ENCODE measurements at places on chromosomes 3 and 15.

DNA sequence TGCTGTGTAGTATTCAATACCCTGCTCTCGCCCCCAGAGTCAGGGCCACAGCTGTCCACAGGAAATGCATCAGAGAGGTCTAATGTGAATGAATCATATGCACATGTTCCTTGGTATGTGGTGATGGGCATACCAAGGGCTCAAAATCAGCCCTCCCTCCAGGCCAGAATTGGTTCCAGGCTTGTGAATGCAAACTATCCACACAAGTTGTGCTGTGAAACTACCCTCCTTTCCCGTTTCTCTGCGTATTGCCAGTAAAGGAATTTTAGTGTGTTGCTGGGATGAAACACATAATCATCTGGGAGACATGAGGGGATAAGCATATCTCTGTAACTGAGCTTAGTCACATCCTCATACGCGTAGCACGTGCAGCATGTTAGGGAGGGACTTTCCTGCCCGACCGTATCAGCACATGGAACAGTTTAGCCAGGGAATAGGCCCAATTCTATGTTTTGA, 9.2 kb upstream of the MME start:
- DNase-seq: peak; percentile 59

DNA sequence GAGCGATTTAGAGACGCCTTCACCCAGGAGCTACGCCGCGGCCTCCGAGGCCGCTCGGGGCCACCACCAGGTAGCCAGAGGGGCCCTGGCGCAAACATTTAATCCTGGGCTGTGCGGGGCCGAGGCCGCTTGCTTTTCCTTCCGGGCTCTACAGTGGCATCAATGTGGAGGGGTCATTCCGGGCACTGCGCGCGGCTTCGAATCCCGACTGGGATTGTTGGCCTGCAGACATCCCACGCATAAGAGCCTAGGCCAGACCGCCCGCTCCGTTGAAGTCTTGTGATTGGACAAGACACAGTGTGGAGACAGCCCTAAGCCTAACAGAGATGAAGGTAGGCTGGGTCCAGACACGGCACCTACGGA, 568 bp upstream of the NCBP2 start:
- no peak for DNase-seq

DNA sequence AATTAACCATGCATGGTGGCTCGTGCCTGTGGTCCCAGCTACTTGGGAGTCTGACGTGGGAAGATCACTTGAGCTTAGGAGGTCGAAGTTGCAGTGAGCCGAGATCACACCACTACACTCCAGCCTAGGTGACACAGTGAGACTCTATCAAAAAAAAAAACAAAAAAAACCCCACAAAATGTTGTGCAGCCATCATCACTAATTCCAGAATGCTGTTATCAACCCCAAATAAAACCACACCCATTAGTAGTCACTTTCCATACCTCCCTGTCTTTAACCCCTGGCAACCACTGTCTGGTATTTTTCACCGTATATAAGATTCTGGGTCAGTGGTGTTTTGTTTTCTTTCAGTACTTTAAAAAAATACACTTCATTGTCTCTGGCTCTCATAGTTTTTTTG, 16.6 kb downstream of the HMCES start:
- no peak for DNase-seq

DNA sequence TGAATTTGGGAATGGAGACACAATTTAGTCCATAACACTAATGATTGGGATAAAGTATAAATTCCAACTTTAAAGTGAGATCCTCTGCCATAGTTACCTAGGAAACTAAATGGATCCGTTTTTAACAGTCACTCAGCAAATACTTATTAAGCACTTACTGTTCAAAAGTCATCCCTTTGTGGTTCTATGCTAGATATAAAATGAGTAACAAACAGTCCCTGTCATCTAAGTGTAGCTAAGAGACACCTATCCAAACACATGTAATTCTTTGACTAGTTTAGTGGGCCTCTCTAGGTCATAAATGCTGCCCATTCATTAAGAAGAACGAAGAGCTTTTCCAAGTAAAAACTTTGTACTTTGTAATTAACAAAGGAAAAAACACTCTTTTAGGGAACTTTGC, 244.2 kb upstream of the CDIN1 start:
- DNase-seq: no peak

DNA sequence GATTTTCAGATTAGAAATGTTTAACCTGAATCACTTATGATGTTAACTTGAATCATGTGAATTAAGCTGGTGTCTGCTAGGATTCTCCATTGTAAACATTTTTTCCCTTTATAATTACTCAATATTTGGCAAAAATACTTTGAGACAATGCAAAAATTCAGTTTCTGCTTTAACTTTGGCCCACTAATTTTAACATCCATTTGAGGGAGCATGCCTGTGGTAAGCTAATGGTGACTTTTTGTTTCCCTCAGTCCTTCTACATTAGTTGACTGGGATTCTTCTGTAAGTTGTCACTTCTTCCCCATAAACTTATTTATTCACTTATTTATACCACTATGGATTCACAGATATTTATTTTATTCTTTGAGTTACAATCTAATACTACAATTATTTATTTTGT, 59.3 kb downstream of the PIK3R4 start:
- no peak for DNase-seq

DNA sequence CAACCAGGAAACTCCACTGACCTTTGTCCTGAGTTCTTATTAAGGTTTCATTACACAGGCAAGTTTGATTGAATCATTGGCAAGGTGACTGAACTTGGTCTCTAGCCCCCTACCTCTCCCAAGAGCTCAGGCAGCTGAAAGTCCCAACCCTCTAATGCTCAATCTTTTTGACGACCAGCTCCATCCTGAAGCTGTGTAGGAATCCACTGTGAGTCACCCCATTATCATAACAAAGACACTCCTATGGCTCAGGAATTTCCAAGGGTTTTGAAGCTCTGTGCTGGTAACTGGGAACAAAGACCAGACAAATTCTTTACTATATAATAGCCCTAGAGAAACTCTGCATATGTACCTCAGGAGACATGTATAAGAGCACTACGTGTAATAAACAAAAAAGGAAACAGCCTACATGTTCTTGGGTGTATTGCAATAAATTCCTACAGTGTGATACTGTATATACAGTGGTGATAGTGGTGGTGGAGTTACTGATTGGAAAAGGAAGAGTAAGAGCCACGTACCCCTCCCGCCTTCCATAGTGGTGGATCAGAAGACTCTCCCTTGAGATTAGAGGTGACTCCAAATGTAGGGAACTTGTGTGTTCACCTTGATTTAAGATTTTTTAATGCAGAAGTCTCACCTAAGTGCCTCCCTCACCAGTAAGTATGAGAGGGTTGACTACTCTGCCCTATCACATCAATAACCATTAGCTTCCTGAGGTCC, 116.6 kb downstream of the ST8SIA2 start:
- no peak for DNase-seq

DNA sequence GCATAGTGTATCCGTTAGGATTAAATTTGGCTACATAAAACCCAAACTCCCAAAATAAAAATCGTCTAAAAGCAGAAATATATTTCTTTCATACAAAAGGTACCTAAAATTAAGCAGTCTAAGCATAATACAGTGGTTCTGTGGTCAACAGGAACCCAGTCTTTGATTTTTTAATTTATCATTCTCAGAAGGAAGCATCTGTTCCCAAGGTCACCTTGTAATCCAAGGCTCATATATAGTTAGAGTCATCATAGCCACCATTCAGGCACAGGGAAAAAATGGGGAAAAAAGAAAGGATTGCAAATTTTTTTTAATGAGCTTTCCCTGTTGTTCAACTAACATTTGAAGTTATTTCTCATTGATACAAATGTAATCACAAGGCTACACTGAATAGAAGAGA, 983.2 kb downstream of the PLOD2 start:
- DNase-seq: no peak

GRCh38 chr15:34018021-34018645, 20.9 kb downstream of the AVEN start:
- DNase-seq: no peak

DNA sequence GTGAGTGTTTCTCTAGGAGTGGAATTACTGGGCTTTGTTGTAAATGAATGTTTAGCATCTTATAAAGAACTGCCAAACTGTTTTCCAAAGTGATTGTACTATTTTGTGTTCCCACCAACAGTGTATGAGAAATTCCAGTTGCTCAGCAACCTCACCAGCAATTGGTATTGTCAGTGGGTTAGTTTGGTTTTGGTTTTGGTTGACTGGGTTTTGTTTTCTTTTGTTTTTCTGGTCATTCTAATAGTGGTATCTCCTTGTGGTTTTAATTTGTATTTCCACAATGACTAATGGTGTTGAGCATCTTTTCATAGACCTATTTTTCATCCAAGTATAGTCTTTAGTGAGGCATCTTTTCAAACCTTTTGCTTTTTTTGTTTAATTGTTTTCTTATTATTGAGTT, 27.1 kb downstream of the FILIP1L start:
- DNase-seq: no peak

DNA sequence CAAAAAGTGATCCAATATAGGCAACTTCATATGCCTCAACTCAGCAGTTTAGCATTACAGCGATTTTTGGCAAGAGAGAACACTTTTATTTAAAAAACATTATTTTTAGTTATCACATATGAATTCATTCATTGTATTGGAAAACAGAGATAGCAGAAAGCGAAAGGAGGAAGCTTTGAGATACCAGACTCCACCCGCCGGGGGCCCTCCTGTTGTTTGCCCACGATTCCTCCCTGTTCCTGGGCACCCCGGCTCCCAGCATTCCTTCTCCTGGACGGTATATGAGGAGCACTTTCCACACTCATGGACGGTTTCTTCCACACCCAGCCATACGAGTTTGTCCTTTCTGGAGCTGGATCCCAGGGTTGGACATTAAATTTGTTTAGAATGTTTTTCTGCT, 18.2 kb downstream of the APBA2 start:
- DNase-seq: no peak

GRCh38 chr15:80982205-80982604, 7.4 kb downstream of the MESD start:
- DNase-seq: no peak

- DNase-seq: no peak
These were observed 32.2 kb downstream of the RORA start for GRCh38 chr15:61196711-61197586.

DNA sequence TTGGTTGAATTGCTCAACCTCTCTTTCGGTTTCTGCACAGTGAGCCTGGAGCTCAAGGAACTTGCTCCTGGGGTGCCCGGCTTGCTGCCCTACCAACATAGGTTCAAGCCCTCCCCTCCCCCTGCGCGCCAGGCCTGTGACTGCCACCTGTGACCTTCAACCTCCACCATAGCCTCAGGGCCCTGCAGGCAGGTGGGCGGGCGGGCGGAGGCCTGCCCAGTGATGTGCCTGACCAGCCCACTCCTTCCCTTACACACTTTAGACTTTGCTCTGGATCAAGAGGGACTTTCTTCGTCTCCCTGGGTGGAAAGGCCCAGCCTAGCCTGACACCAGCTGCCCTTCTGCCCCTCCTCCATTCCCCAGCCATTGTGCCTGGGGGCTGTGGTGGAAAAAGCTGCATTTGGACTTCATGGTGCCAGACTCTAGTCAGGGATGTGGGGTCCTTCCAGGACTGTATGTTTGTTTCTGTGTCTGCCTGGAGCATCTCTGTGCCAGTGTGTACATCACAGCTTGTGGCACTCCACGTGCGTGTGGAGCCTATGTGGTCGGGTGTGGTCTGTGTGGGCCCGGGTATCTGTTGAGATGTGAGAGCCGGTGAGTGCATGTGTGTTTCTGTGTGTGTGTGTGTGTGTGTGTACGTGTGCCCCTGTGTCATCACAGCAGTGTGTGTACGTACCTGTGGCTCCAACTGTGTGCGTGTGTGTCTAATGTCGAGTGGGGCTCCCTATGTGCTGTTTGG, 9.5 kb downstream of the PRKCD start:
- DNase-seq: no peak

DNA sequence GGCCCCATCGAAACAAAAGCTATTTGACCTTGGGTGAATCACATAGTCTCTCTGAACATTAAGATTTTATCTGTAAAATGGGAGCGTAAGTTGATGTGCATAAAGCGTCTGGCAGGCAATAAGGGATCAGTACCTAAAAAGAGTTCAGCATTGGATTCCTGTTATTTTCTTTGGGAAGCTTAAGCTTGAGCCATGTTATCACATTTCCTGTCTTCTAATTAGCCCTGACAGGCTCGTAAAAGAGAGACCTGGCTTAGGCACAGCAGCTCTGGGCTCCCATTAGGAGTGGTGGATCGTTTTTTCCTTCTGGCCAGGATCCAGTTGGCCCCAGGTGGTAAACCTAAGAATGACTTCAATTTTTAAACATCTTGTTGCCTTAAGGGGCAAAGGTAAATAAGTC, 26.0 kb upstream of the CA12 start:
- DNase-seq: no peak

DNA sequence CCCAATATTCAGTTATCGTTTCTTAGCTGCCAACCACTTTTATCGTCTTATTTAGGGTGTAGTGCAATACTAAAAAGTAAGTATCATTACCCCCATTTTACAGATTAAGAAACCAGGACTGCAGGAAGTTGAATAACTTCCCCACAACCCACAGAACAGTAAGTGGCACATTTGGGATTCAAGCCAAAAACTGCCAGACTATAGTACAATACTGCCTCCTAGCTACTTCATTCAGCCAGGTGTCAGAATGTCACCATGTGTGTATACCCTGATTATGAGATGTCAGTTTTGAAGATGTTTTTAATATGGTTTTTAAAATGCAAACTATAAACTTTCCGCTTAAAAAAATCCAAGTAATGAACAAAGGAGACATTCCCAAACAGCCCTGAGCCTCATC, 74.2 kb upstream of the PROK2 start:
- DNase-seq: no peak

GRCh38 chr3:48997714-48998637, 7.9 kb downstream of the P4HTM start:
- no peak for DNase-seq

GRCh38 chr3:98692787-98693473, 70.2 kb upstream of the ST3GAL6 start:
- DNase-seq: no peak

GRCh38 chr3:17730318-17730967, 12.0 kb downstream of the TBC1D5 start:
- DNase-seq: no peak

GRCh38 chr3:23888617-23889228, 28.1 kb downstream of the NKIRAS1 start:
- DNase-seq: no peak

DNA sequence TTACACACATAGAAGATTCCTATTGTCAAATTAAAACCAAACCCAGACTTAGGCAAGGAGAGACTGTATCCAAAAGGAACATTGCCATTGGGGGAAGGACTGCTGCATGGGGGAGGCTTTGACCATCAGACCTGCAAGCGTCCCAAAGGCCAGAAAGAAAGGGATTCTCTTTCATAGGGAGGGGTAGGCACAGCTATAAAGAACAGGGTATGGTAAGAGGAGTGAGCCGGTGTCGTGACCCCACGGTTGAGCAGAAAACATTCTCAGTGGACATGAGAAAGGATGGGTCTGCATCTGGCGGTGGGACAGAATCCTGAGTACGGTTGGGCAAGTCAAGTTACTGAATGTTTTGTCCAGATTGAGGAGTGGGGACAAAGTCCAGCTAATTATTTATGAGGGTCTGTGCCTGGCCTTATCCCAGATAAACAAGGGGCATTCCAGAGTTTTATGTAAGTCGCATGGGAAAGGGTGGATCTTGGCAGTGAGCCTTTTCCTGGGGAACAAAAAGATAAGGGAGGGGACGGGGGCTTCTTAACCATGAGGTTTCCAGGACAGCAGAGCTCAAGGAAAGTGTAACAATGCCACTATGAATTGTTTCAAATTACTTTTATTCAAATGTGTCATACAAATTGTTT, 357.8 kb downstream of the OCA2 start:
- DNase-seq: no peak

- no peak for DNase-seq
These were observed 74.3 kb downstream of the LARS2 start for GRCh38 chr3:45462522-45463265.

GRCh38 chr15:93709708-93710107, 521.7 kb upstream of the MCTP2 start:
- DNase-seq: no peak

- DNase-seq: no peak
These were observed 97.5 kb downstream of the CHL1 start for GRCh38 chr3:294096-294495.
